ENCODE measurements at places on chromosomes 4 and X. TPM values are rescaled to one million over a fixed set of nuclear protein-coding genes. Genes with fewer than 3 reads are reported as not detected.

- no peak for DNase-seq
- no peaks in the 10 kb centered on the region for H3K4me1 ChIP-seq
- no peaks in the 10 kb centered on the region for H3K27me3 ChIP-seq
- H3K27ac ChIP-seq = no peak overlapping the region
- H3K4me3 ChIP-seq = no peak overlapping the region
Observed at GRCh38 chr4:31058656-31059055, 338.5 kb downstream of the PCDH7 start.

The MAGEA1 gene
- not detected for polyA plus RNA-seq

The ZNF157 gene
- polyA plus RNA-seq = 0.17 TPM

DNA sequence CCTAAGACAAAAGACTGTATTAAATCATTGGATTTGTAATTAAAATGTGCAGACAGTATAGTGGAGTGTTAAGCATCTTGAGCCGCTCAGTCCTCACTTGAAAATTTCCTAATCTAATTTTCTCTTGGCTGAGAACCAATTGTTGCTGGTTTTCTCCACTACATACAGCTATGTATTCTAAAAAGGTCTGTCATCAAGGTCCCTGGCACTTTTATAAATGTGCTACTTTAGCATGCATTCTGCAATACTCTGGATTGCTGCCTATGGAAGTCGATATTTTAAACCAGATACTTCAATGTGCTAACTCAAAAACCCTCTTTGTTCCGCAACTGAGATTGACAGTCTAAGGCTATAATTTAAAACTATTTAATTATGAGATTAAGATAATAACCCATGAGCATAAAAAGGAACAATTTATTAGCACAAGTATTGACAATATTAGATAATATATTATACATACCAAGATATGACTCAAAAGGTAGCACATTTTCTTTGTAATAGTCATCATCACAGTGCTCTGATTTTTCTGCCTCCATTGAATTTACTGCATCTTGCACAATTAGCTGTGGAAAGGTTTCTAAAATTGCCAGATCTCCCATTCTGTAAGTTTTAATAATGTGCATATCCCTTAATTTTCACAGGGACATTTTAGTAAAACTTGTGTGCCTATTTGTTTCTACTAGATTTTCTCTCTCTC lies 815.1 kb downstream of the ADGRL3 start:
- H3K4me3 ChIP-seq = no peak overlapping the region
- DNase-seq = no peak
- H3K27ac ChIP-seq = no peak overlapping the region
- H3K4me1 ChIP-seq = no peaks in the 10 kb centered on the region

GRCh38 chr4:175309041-175309440 lies 390.9 kb downstream of the ADAM29 start:
- H3K27ac ChIP-seq = no peak overlapping the region
- H3K4me3 ChIP-seq = no peak overlapping the region
- no peaks in the 10 kb centered on the region for H3K4me1 ChIP-seq
- H3K27me3 ChIP-seq = no peaks in the 10 kb centered on the region
- no peak for DNase-seq

DNA sequence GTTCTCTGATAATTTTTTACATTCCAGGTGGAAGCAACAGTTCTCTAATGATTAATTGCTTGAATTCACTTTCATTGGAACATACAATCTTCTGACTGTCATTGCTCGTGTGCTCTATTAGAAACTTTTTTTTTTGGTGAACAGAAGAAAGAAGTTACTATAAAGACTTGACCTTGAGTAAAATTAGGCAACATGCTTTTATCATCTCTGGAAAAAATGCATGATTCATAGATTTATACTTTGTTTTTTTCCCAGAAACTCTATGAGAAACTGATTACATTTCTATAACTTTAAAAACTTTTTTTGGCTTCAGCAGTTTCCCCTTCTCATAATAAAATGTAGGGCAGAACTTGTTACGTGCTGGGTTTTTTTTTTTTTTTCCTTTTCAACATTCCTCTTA lies 167.6 kb downstream of the ARHGAP10 start:
- H3K4me1 ChIP-seq = no peaks in the 10 kb centered on the region
- H3K27ac ChIP-seq = no peak overlapping the region
- H3K27me3 ChIP-seq = no peaks in the 10 kb centered on the region
- H3K36me3 ChIP-seq = no peaks in the 10 kb centered on the region
- H3K4me3 ChIP-seq = no peak overlapping the region

- no peak overlapping the region for H3K4me3 ChIP-seq
- no peaks in the 10 kb centered on the region for H3K4me1 ChIP-seq
- H3K36me3 ChIP-seq = no peaks in the 10 kb centered on the region
Observed at GRCh38 chr4:98386-98785, 25.9 kb upstream of the ZNF718 start.

- H3K36me3 ChIP-seq = peaks cover 28% of the 10 kb centered on the region
- peaks cover 38% of the 10 kb centered on the region for H3K4me1 ChIP-seq
- peak overlapping the region; percentile 51 for H3K4me3 ChIP-seq
- H3K27me3 ChIP-seq = no peaks in the 10 kb centered on the region
Observed at GRCh38 chrX:1529328-1529727, 7.7 kb downstream of the P2RY8 start.

DNA sequence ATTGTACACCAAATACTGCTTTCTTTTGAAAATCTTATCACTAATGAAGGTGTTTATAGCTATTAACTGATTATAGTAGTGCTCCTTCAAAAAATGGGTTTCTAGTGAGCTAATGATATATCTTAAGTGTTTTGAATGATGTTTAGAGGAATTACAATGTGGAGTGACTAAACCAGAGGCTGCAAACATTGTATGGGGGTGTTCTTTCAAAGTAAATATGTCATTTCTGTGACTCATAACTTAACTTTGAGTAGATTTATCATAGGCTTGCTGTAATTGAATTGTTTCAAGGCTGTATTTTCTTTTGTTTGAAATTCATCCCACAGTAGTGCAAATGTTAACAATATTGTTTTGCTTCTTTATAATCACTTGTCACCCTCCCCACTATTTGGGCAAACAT lies 141.6 kb downstream of the IL1RAPL2 start:
- H3K27ac ChIP-seq = no peak overlapping the region
- no peaks in the 10 kb centered on the region for H3K4me1 ChIP-seq
- no peak for DNase-seq
- H3K4me3 ChIP-seq = no peak overlapping the region
- H3K27me3 ChIP-seq = no peaks in the 10 kb centered on the region
- H3K36me3 ChIP-seq = no peaks in the 10 kb centered on the region

The AFP gene
- polyA plus RNA-seq = not detected

DNA sequence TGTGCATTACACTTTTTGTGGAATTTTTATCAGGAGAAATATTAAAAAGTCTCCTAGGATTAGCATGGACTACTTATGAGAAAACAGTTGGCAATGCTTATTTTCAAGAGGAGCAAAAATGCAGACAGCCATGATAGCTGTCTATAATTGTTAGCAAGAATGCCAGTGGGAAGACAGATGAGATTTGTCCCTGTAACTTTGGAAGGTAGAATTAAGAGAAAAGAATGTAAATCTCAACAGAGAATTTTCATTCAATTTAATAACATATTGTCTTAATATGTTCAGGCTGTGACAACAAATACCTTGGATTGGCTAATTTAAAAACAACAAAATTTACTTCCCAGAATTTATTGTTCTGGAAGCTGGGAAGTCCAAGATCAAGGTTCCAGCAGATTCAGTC lies 349.2 kb downstream of the IQCM start:
- no peak overlapping the region for H3K27ac ChIP-seq
- no peaks in the 10 kb centered on the region for H3K36me3 ChIP-seq

DNA sequence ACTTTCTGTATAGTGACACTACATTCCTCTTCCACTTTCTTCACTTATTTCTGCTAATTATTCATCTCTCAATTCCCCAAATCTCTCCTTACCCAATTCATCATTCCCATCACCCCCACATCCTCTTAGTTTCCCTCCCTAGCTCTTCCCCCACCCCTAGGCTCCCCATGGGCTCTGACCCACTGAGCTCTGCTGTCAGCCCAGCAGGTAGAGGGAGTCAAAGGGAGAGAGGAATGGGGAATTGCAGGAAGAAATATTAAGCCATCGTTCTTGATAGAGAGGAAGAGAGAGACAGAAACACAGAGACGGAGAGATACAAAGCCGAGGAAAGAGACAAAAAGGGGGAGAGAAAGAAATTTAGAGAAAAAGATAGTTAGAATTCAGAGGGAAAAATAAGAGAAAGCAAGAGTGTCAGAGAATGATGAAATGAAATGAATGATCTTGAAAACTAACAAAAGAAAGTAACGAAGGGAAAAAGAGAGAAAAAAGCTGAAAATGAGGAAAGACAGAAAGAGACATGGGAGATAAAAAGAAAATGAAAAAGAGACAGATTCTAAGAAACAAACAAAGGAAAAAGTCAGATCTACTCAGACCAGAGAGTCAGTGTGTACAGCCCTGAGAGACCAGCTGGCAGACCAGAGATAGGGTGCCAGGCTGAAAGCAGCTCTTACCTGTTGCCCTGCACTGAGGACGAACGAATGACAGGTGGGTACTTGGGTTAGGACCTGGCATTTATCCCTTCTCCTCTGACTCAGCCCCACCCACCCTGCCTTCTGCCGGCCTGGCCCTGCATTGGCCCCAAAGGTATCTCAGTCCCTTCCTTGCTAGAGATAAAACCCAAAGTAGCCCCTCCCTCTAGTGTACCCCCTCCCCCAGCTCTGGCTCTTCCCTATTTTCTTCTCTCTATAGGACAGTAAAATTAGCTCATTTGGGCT lies at the start of gene ALAS2:
Gene ALAS2, minus strand, starts transcription at position 707 of the 935 bp plus-strand sequence. CDS start 4,977 bp downstream, outside the sequence.
- H3K4me1 ChIP-seq = no peaks in the 10 kb centered on the region
- no peaks in the 10 kb centered on the region for H3K36me3 ChIP-seq
- H3K4me3 ChIP-seq = no peak within 1 kb of the TSS
- H3K27ac ChIP-seq = no peak within 1 kb of the TSS

The STK32B gene
- polyA plus RNA-seq = not detected

GRCh38 chrX:22800360-22800759 lies 199.4 kb upstream of the DDX53 start:
- no peaks in the 10 kb centered on the region for H3K27me3 ChIP-seq
- no peaks in the 10 kb centered on the region for H3K36me3 ChIP-seq
- no peak for DNase-seq
- H3K4me1 ChIP-seq = no peaks in the 10 kb centered on the region
- H3K4me3 ChIP-seq = no peak overlapping the region

The CXorf49 gene
- polyA plus RNA-seq = not detected

The BBS12 gene
- 1.2 TPM for polyA plus RNA-seq

GRCh38 chrX:95953564-95953963 lies 731.1 kb upstream of the DIAPH2 start:
- H3K4me1 ChIP-seq = no peaks in the 10 kb centered on the region
- H3K4me3 ChIP-seq = no peak overlapping the region
- DNase-seq = no peak
- no peak overlapping the region for H3K27ac ChIP-seq
- no peaks in the 10 kb centered on the region for H3K27me3 ChIP-seq

DNA sequence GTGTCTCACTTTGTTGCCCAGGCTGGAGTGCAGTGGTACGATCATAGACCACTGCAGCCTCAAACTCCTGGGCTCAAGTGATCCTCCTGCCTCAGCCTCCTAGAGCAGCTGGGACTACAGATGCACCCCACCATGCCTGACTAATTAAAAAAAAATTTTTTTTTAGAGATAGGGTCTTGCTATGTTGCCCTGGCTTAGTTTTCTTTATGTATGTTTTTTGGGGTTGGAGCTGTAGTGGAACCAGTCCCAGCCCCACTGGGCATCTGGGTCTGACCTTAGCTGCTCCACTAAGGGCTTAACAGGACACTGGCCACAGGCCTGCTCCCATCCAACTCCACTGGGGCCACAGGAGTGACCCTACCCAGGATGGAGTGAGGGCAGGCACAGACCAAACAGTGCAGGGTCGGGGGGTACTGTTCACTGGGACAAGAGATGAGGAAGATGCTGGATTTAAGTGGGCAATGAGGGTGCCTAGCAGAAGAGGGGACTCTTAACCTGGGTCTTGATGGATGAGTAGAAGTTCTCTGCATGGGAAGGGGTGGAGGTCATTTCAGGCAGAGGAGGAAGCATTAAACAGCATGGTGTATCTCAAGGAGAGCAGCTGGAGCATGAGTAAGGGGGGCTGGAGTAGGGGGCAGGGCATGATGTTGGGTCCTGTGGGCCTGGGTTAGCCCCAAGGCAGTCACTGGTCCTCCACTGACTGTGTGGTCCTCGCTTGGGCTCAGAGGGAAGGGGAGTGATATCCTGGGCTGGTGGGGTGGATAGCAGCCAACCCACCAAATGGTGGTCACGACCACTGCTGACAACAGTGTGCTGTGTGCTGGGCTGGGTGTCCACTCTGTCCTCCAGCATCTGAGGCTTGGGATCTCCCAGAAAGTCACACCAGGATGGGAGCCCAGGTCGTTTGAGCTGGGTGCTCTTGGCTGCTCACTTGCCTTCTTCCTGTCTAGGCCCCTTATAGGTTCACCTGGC lies 24.1 kb upstream of the ADD1 start:
- H3K4me1 ChIP-seq = peaks cover 41% of the 10 kb centered on the region
- H3K27me3 ChIP-seq = no peaks in the 10 kb centered on the region
- H3K36me3 ChIP-seq = peaks cover 20% of the 10 kb centered on the region
- no peak for DNase-seq

The STPG2 gene
- polyA plus RNA-seq = 0.32 TPM

The NSG1 gene
- 4.6 TPM for polyA plus RNA-seq

The CXCL11 gene
- polyA plus RNA-seq = not detected

The GAGE12H gene
- polyA plus RNA-seq = not detected

The CTAG1A gene
- polyA plus RNA-seq = not detected

DNA sequence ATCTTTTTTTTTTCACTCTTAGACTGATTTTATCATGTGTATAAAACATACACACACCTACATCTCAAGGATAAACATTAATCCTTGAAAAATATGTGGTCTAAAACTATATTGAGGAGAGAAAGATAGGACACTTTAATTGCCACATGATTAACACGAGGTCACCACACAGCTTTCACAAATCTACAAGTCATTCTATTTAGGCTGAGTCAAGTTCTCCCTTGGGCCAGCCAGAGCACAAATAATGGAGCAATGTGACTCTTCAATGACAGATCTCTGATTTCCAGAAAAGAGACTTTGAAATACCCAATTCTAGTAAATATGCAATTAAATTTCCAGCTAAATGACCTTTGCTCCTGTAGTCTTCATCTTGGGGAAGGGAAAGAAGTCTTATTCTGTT lies 12.9 kb upstream of the ADH4 start:
- H3K4me1 ChIP-seq = no peaks in the 10 kb centered on the region
- H3K4me3 ChIP-seq = no peak overlapping the region
- DNase-seq = no peak
- H3K36me3 ChIP-seq = no peaks in the 10 kb centered on the region
- H3K27me3 ChIP-seq = no peaks in the 10 kb centered on the region

DNA sequence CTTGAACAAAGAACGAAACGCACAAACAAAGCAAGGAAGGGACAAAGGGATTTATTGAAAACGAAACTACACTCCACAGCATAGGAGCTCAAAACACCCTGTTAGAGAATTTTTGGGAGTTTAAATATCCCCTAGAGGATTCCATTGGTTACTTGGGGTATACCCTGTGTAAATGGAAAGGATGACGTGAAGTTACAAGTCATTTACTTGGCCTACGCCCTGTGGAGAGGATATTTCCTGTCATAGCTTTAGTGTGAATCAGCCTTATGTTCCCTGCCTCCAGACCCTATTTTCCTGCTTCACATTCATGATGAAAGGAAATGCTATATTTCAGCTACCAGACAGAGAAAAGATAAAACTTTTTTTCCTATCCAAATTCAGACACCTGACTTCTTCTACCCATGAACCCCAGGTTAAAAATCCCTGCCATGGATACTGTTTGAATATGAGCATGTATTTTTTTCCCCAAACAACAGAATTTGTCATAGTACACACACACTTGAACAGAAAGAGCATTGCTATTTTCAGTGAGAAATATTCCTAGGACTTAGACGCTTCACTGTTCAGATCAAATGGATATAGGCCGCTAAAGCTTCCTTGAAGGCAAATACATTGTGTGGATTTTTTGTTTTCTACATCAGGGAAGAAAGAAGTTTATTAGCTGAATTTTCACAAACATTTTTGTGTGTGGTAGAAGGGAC lies 20.4 kb downstream of the PIN4 start:
- H3K27ac ChIP-seq = no peak overlapping the region
- no peaks in the 10 kb centered on the region for H3K27me3 ChIP-seq
- H3K4me1 ChIP-seq = no peaks in the 10 kb centered on the region

Data from CD4-positive, CD25-positive, alpha-beta regulatory T cell (primary cell).